Heart right ventricle (tissue), 16 donors: ENCODE measurements at places on chromosomes 4 and X. TPM values are rescaled to one million over a fixed set of nuclear protein-coding genes. Genes with fewer than 3 reads are reported as not detected.

Gene PABPC1L2B
- not detected for polyA plus RNA-seq

Gene FREM3
- 0.01 TPM for polyA plus RNA-seq

DNA sequence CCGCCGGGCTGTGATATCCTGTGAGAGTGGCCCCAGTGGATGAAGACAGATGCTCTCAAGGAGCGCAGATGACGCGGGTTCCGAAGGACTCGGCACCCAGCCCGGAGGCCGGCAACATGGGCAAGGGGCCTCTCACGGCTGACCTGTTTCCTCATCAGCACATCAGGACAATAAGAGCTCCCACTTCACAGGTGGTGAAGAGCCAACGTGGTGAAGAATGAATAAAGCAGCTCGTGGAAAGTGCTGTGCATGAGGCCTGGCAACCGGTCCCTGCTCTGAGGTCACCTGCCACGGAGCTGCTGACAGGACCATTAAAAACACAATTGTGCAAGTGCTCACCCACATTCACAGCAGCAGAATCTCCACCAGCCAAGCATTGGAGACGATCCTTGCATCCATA is 22.9 kb downstream of the ABLIM2 start:
- peak; percentile 69 for DNase-seq

Gene ERAS
- 0.04 TPM for polyA plus RNA-seq

DNA sequence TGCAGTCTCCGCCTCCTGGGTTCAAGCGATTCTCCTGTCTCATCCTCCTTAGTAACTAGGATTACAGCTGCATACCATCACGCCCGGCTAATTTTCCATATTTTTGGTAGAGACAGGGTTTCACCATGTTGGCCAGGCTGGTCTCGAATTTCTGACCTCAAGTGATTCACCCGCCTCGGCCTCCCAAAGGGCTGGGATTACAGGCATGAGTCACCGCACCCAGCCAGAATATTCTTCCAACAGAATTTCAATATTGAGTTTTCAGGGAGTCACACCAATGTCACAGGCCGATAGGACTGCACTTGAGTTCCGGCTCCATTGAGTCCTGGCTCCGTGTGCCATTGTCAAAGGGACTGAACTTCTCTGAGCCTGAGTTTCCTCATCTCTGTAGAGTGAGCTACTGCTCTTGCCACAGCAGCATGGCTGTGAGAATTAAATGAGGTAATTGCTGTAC is 82.9 kb downstream of the CLCN4 start:
- no peak for DNase-seq

DNA sequence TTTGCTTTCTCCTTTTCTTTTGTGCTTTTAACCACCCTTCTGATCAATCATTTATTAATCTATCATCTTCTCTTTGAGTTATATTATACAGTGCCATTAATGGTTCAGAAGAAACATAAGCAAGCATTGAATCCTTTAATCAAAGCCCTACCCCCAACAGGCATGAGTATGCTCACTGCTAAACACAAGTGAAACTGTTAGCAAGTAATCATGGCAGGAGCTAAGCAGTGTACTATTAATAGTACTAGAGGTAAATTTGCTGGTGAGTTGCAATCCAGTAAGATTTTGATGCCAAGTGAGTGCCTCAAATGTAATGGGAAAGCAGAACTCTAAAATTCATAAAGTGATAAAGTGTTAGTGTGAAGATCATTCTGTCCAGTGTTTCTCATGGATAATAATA is 57.2 kb downstream of the FNIP2 start:
- no peak for DNase-seq

Gene TLR2
- 2.6 TPM for polyA plus RNA-seq

DNA sequence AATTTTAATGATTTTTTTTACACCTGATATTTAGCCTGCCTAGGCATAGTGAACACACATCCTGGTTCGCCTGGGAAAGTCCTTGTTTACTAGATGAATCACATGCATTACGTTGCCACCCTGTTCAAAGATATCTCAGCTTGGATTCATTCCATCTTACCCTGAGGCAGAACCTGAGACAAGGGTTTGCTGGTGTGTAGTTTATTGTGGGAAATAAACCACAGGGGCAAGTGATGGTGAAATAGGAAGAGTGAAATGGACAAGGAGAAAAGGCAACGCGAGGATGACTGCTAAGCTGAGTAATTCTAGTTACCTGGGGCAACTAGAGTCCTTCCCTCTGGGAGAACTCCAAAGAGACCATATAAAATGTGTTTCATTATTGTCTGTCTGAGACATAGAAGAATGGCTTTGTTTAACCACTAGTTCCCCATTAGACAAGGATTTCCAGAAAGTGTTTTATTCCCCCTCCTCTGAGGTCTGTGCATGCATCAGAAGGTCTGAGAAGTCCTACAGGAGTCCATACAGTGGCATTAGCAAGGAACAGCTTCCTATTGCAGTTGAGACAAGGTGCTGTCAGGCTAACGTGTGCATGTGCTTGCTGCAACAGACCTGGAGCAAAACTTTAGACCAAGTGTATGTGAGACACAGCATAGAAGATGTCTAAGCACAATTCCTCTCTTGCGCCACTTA is 797.3 kb upstream of the FRG1 start:
- DNase-seq, result no peak

Gene EFHC2
- 1.5 TPM for polyA plus RNA-seq

Gene SSX3
- not detected for polyA plus RNA-seq

- DNase-seq, result peak; percentile 45
These were observed 3.6 kb downstream of the MID1IP1 start for GRCh38 chrX:38804682-38805431.

- DNase-seq, result no peak
These were observed 120.3 kb downstream of the MAD2L1 start for GRCh38 chr4:119946359-119946758.

- peak; percentile 24 for DNase-seq
These were observed at the start of gene GABRA4 for GRCh38 chr4:46993075-46994006. Gene GABRA4 (minus strand): TSS chr4:46993581. CDS start chr4:46993424, 157 bp downstream.

GRCh38 chrX:21939906-21940305 is 603 bp upstream of the SMS start:
- no peak for DNase-seq

Gene MAGEA9B
- polyA plus RNA-seq, result not detected
